ENCODE measurements at places on chromosomes 11 and 22.

DNA sequence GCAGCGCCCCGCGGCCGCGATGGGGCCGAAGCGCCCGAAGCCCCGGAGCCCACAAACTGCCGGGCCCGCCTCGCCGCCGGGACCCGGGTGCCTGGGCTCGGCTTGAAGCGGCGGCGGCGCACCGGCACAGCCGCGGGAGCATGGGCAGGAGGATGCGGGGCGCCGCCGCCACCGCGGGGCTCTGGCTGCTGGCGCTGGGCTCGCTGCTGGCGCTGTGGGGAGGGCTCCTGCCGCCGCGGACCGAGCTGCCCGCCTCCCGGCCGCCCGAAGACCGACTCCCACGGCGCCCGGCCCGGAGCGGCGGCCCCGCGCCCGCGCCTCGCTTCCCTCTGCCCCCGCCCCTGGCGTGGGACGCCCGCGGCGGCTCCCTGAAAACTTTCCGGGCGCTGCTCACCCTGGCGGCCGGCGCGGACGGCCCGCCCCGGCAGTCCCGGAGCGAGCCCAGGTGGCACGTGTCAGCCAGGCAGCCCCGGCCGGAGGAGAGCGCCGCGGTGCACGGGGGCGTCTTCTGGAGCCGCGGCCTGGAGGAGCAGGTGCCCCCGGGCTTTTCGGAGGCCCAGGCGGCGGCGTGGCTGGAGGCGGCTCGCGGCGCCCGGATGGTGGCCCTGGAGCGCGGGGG, 346 bp downstream of the FJX1 start:
- DNase-seq: no peak

GRCh38 chr22:17106785-17107546, 14.2 kb downstream of the TMEM121B start:
- DNase-seq: no peak

GRCh38 chr11:18772211-18772610, 19.4 kb downstream of the PTPN5 start:
- DNase-seq: no peak

DNA sequence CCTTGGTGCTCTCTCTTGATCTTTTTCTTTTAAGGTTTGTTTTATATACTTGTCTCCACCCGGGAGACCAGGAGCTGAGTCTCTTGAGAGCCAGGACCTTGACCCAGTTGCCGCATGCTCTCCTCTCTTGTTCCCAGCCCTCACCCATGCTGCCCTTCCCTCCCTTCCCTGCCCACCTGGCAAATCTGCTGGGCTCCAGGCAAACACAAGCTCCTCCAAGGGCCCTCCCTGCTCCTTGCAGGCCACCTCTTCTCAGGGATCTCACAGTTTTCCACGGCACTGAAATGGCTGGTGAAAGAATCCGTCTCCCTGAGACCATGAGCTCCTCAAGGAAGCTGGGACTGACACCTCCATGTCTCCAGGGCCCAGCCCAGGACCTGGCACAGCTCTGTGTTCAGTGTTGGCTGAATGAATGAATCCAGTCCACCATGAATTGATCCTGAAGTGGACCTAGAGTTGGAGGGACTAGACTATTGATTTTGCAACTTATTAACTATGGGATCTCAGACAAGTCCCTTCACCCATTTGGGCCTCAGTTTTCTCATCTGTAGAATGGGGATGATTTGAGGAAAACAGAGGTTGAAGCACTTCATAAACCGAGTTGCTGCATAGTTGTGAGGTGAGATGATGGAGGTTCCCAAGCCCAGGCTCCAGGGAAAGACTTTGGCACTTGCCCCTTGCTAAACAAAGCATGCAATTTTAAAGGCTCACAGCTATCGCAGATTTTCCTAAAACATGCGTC, 25.1 kb upstream of the FBLN1 start:
- no peak for DNase-seq

GRCh38 chr22:37751449-37752188, 54.8 kb downstream of the TRIOBP start:
- no peak for DNase-seq

GRCh38 chr22:37318364-37319109, 36.2 kb downstream of the CYTH4 start:
- no peak for DNase-seq

GRCh38 chr11:103659206-103659618, 377.2 kb upstream of the DDI1 start:
- DNase-seq: no peak

GRCh38 chr11:61912991-61913698, 4.2 kb downstream of the RAB3IL1 start:
- DNase-seq: no peak

- DNase-seq: no peak
These were observed 610.5 kb downstream of the INSC start for GRCh38 chr11:15725246-15725645.

DNA sequence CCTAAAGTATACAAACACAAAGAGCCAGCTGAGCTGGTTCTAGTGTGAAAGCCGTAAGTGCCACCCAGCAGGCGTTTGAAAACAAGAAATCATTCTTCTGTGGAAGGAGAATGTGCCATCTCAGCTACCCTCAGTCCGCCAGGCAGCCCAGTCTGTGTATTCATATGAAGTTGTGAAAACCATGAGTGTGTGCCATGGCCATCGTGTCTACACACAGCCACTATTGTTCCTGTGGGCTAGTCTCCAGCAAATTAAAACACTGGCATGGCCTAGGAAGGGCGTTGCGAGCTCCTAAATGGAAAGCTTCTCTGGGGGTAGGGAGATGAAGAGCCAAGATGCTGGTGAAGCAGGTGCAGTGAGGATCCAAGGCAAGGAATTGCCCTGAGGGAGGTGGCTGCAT, 51.5 kb upstream of the HORMAD2 start:
- no peak for DNase-seq

- no peak for DNase-seq
These were observed 1.7 kb downstream of the NUDT8 start for GRCh38 chr11:67627812-67628624.

DNA sequence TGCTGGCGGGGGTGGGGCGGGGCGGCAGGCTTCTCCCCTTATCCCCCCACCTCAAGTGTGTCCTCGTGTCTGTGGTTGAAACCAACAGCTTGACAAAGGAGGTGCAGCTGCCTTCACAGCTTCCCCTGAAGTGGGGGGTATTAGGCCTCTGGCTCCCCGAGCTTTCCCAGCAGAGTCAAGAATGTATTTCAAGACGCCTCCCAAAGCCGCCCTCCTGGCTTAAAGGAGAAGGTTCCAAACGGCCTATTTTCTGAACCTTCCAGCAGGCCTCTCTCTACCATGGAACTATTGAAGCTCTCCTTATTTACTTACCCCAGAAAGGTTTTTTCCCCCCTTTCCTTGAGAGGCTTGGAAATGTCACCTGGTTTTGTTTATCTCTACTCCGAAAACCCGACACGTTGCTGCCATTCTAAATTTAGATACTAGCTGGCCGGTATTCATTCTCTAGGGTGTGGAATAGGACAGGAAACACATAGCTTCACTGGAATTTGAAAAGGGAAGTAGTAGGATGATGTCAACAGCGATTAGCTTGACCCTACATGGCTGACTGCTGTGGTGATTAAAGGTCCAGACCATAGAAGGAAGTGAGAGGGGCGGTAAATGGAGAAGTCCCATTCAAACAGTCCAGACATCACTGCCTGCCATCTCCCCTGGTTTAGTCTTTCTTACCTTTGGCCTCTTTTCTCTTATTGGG, 671 bp upstream of the PICALM start:
- DNase-seq: no peak

DNA sequence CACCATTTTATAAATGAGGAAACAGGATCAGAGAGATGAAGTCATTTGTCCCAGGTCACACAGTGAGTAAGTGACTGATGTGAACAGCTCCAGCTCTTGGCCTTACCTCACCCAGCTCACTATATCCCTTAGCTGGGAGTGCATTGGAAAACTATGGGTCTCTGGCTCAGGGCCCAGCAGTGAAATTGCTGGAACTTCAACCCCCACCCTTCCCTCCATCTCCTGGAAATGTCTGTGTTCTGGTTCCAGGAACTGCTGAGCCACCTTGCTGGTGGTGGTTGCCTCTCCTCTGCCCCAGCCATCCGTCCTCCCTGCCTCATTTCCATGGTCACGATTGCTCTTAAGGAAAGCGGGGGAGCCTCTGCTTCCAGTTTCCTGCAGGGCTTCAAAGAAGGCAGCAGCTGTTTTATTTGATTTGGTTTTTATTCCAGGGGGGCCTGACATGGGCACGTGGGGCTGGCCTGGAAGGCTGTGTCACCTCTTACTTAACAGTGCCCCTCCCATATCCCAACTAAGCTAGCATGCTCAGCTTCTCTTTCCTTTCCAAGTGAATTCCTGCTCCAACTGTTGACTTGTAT, 46.2 kb upstream of the CSTF3 start:
- no peak for DNase-seq

GRCh38 chr11:29963796-29964195, 53.0 kb downstream of the KCNA4 start:
- no peak for DNase-seq

DNA sequence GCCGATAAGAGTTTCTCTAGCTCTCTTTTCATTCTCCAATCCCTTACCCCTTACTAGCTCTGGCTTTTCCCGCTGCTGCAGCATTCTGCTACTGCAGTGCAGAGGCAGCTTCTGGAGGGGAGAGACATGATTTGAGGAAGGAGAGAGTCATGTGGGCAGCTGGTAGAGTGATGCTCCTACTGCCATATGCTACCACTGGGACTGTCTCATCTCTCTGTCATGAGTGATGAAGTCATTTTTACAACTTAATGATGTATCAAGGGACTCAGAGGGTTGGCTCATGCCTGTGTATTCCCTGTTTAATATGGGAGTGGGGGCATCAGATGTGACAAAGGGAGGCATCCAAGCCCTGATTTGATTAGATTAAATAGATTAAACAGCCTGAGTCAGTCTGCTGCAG, 11.3 kb downstream of the SLC17A6 start:
- no peak for DNase-seq

- no peak for DNase-seq
These were observed 316.8 kb downstream of the CASP12 start for GRCh38 chr11:104581246-104581980.

DNA sequence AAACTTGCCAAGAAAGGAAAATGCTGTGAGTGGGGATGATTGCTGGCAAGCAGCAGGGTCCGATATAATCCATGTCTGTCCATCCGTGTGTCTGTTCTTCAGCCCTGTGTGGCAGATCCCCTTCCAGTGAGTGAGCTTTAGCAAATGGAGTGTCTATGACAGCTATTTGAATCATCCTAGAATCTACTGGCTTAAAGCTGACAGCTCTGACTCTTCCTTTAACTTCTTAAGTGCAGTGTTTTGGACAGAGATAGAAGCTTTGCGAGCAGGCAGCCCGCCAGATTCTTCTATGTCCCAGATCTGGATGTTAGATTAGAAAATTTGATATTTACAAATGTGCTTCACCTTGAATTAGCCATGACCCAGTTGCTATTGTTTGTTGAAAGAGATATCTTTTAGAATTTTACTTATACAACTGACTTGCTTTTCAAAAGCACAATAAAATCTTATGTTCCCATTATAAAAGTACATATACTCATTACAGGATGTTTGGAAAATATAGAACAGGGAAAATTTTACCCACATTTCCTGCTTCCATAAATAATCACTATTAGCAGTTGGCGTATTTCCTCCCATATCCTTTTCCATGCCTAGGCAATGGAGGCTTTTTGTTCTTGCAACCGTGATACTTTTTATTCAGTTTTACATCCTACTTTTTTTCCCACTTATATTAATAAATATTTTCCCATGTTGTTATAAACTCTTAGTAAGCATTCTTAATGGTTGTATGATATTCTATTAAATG, 124.5 kb downstream of the COMMD9 start:
- DNase-seq: no peak

DNA sequence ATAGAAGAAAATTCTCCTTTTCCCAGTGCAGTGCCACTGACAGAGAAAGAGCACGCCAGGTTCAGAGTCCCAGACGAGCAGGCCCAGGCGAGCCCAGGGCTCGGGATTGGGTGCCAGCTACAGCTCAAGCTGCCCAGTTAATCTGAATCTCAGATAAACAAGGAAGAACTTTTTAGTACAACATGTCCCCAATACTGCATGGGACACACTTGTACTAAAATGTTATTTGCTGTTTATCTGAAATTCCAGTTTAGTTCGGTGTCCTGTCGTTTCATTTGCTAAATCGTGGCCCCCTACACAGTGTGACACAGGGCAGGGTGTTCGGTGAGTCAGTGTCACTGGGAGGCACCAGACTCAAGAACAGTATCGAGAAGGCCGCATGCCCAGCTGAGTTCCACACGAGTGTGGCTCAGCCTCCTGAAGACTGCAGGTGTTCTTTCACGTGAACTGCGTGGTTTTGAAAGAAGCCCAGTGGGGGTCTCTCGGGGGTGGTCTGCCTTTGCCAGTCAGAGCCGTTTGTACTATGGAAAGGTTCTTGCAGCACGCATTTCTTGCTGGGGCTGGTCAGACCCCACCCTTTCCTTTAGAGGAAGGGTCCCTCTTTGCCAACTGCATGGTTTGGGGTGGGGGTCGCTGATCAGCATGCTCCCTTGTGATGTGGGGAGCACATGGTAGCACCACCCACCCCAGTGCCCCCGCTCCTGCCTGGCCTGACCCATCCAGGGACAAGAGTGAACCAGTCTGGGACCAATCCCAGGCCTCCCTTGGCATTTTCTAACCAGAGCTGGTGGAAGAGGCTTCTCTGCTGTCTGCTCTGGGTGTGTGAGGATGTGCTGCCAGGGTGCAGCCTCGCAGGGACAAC, 115.6 kb upstream of the B3GAT1 start:
- no peak for DNase-seq

GRCh38 chr11:65129649-65130441, 4.5 kb downstream of the SYVN1 start:
- DNase-seq: no peak

GRCh38 chr22:17314487-17314886, 54.8 kb upstream of the CECR2 start:
- no peak for DNase-seq

DNA sequence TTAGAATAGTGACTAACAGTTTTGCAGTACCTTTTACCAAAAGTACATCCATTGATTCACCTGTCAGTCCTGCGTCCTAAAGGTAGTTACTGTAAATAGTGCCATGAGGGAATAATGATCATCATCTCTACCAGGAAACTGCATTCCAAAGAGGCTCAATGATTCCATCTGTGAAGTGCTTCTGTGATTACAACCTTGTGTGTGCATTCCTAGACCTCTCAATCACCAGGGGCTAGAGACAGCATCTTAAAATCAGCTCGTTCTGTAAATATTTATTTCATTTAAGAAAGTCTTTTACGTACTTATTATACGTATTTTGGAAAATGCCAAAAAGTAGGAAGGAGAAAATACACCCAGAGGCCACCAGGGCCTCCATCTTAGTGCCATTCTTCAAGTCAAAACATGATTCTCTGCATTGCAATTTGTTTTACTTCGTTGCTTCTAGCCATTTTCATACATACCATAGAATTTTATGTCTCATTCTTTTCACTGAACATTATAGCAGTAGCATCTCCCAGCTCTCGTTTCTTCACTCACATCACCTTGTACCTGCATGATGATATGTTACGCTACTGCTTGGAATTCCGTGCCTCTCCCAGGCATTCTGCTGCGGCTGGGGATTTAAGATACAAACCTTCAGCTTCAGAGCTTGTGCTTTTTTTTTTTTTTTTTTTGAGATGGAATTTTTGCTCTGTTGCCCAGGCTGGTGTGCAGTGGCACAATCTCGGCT, 117.0 kb downstream of the SEZ6L start:
- DNase-seq: no peak

GRCh38 chr11:28963187-28963586, 855.0 kb downstream of the METTL15 start:
- DNase-seq: no peak

- DNase-seq: no peak
These were observed 75.7 kb downstream of the NFAM1 start for GRCh38 chr22:42356533-42356932.

All from activated CD4-positive, CD25-positive, alpha-beta regulatory T cell treated with anti-CD3 and anti-CD28 coated beads, Interleukin-2, amount 50 U/mL, for 16 hours (primary cell).